Chondrocyte (in vitro differentiated cells): ENCODE measurements at places on chromosomes 3 and 15.

GRCh38 chr15:32659340-32660155 lies 18.0 kb downstream of the SCG5 start:
- no peak for DNase-seq

DNA sequence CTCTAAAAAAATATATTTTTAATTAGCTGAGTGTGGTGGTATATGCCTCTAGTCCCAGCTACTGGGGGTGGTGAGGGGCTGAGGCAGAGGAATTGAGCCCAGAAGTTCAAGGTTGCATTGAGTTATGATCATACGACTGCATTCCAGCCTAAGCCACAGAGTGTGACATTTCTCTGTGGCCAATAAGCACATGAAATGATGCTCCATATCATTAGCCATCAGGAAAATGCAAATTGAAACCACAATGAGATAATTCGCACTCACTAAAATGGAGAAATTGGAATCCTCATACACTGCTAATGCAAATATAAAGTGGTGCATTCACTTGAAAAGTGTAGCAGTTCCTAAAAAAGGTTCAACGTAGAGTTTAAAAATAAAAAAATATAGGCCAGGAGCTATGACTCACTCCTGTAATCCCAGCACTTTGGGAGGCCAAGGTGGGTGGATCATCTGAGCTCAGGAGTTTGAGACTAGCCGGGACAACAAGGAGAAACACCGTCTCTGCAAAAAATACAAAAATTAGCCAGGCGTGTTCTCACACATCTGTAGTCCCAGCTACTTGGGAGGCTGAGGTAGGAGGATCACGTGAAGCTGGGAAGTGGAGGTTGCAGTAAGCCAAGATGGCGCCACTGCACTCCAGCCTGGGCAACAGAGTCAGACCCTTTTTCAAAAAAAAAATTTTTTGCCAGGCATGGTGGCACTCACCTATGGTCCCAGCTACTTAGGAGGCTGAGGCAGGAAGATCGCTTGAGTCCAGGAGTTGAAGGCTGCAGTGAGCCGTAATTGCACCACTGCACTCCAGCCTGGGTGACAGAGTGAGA lies 35.2 kb downstream of the IFT122 start:
- no peak for DNase-seq

DNA sequence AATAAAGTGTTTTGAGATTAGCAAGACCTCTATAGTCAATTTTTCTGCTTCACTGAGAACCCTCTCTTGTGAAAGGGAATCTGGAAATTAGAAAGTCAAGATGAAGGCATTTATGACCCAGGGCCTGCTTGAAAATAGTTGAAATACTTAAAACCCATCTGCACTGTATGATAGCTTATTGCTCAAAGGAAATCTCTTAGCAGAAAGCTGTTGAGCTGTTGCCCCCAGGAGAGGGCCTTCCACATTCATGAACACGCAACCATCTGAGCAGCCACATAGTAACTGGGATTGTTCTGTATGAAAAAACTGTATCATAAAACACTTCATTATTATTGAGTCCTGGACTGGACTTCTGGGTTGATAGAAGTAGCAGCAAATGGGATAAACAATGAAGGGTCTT lies 106.4 kb upstream of the PTX3 start:
- no peak for DNase-seq

DNA sequence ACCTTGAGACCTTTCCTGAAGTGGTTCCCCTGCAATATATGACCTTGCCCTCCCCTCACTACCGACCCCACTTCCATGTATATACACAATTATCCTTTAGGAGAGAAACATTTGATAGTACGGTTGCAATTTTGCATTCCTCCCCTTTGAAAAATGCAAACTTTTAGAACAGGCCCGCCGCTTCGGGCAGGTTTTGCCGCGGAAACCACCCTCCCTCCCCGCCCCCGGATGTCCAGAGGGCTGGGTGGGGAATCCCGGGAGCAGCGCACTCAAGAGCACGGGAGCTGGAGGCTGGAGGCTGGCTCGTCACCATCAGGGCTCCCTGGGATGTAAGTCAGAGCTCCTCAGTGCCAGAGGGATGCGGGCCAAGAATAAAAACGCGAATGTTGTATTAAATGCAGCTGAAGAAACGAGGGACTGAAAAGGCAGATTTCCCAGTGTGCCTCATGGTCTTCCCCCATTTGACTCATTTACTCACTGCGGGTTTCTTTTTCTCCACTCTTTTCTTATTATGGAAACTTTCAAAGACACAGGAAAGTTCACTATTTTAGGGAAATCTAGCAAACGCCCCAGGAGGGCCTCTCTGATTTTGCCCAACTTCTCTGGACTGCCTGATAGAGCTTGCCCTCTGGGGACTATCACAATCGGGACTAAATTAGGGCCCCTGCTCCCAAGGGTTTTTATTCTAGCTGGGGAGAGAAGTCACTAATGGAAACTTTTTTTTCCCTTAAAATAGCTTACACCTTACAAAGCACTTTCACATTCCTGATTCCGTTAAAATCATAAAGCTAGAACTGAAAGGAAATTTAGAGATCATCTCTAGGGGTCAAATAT lies 2.9 kb upstream of the USP3 start:
- no peak for DNase-seq

- no peak for DNase-seq
These were observed 114.5 kb upstream of the GOLGA8J start for GRCh38 chr15:29968099-29968894.

DNA sequence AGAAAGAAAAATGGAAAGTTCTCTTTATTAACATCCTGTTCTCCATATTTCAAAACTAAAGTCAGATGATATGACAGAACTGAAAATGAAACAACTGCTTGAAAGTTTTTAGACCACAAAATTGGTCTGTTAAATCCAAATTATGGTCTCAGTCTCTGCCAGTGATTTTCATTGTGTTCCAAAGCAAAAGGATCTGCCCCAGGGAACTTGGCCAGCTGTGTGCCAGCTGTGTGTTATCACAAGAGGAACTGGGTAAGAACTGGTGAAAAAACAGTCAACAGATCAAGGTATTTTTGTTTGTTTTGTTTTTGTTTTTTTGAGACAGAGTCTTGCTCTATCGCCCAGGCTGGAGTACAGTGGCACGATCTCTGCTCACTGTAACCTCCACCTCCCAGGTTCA lies 323.3 kb downstream of the CTNNB1 start:
- DNase-seq: no peak

DNA sequence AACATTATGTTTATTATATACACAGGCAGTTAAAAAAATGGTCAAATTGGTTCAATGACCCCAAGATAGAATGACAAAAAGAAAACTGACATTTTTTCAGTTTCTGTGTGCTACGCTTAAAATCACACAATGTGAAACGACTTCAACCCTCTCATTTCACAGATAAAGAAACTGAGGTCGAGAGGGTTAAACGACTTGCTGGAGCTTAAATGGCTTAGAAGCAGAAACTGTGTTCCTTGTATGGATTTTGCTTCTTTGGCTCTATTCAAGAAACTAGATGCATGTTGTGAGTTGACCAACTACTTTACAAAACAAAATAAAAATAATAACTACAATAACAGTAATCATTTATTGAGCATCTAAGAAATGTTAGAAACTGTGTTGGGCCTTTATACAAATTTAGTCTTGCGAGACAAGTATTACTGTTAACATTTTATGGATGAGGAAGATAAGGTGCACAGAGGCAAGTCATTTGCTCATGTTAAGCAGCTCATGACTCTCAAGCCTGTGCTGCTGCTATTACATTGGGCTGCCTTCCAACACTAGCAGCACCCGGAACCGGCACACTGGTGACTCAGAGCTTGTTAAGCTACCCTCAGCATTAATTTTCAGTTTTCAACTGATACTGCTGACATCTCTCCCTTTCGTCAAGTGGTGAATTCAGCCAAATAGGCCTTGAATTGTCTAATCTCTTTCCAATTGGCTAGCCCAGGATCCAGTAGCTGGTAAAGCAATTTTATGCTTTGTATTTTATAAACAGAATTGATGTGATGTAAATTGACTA lies 487.6 kb downstream of the NAALADL2 start:
- peak; percentile 71 for DNase-seq

GRCh38 chr15:78208887-78209645 lies 25.3 kb downstream of the ACSBG1 start:
- DNase-seq: no peak
